SIG-M5 (cell line): ENCODE measurements at places on chromosomes 12 and 14.

- DNase-seq, result no peak
Measured at GRCh38 chr12:38890102-38890855, 15.1 kb downstream of the CPNE8 start.

- no peak for DNase-seq
Measured at GRCh38 chr12:131944601-131945251, 5.0 kb upstream of the EP400 start.

DNA sequence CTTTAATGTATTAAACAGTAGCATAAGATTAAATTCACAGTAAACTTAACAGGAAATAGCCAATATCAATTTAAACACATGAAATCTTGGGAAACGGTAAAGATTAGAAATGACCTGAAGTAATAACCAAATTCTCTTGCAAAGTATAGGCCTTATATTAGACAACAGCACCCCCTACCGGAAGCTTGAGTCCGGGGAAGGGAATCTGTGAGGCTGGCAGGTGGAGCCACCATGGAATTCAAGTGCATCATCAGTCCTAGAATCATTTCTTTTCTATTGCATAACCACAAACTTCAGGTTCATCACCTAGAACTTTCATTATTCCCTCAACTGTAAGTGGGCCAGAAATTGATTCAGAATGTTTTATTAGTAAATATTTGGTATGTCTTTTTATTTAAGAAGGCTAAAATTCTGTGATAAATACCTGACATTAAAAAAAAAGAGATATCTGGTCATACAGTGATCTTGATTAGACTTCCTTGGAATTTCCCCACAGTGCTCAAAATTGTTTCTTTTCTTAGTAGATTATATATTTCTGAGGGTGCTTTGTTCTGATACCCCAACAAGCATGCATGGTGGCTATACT, 48.6 kb downstream of the AP5M1 start:
- no peak for DNase-seq

DNA sequence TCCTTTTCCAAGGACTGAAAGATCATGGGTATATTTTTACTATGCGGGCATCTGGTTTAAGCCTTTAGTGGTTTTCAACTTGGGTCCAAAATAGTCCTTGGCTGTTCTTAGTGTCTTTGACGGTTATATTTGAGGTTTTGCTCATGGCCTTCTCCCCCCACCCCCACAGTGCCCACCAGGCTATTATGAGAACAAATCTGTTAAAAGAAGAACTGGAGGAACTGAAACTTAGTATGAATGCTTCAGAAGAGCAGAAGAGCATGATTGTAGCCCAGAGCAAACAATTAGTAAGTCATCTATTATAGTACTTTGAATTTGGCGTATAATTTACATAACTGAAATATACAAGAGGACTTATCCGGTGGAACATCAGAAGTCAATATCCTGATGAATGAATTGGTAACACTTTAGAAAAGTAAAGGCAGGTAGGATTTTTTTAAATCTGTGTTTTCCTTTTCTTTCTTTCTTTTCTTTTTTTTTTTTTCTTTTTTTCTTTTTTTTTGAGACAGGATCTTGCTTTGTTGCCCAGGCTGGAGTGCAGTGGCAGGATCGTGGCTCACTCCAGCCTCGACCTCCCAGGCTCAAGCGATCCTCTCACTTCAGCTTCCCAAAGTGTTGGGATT, 71.8 kb upstream of the BCAT1 start:
- DNase-seq, result peak; percentile 50

GRCh38 chr14:95651821-95652583, 34.2 kb upstream of the TCL1B start:
- no peak for DNase-seq

DNA sequence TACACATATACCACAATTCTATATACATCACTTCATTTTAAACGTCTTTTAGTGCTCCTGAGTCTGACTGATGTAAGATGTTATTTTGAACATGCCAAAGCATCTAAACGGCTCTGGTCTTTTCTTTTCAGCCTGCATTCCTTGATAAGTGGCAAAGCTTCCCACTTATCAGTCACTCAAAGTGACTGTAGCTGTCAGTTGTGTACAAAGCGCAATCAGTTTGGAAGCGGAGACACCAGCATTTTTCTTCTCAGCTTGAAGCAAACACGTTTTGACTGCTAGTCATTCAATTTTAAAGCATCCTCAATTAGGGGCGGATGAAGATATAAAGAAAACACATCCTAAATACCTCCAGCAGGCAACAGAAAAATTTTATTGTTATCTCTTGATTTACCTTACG, 226.8 kb downstream of the SOX5 start:
- no peak for DNase-seq
